Stimulated activated CD8-positive, alpha-beta memory T cell treated with anti-CD3 and anti-CD28 coated beads, Interleukin-7, amount 100 ng/mL, for 1 hour (primary cell): ENCODE measurements at places on chromosomes 12 and 14.
A peak's percentile ranks its signal among the peaks of the same experiment; 100 is the strongest.

- DNase-seq = no peak
These were observed 94.1 kb downstream of the GPHN start for GRCh38 chr14:66601932-66602578.

DNA sequence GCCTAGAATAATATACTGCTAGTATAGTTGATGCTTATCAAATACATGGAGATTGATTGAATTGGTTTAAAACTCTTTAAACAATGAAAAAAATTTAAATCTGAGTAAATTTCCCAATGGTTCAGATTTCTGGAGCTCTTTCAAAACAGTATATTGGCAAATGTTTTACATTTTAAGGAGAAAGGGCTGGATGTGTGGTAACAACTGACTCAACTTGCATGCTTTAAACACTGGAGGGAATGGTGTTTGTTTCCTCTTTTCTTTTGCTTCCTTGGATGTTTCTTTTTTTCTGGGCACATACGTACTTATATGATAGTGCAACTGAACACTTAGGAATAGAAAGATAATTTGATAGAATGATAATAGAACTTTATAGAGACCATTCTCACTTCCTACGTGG is 73.8 kb upstream of the RFX4 start:
- DNase-seq = no peak

- no peak for DNase-seq
These were observed 11.9 kb downstream of the ARL6IP4 start for GRCh38 chr12:122992386-122992785.

- DNase-seq = no peak
These were observed 23.3 kb downstream of the C14orf132 start for GRCh38 chr14:96062506-96062905.

GRCh38 chr12:107233551-107233950 is 140.2 kb upstream of the CRY1 start:
- DNase-seq = no peak

DNA sequence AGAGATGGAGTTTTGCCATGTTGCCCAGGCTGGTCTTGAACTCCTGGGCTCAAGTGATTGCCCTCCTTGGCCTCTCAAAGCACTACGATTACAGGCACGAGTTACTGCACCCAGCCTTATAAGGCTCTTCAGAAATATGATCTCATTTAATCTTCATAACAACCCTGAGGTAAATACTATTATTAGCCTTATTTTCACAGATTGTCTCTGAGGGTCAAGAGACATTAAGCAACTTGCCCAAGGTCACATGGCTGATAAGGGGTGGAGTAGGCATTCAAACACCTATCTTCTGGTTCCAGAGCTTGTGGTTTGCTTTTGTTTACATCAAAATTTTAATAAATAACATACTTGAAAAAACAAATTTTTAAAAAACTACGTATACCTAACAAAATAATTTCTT is 5.1 kb downstream of the PRKAG1 start:
- DNase-seq = no peak

GRCh38 chr12:14931359-14931758 is 7.0 kb downstream of the ERP27 start:
- no peak for DNase-seq

GRCh38 chr12:120089105-120089504 is 27.4 kb downstream of the RAB35 start:
- DNase-seq = no peak

DNA sequence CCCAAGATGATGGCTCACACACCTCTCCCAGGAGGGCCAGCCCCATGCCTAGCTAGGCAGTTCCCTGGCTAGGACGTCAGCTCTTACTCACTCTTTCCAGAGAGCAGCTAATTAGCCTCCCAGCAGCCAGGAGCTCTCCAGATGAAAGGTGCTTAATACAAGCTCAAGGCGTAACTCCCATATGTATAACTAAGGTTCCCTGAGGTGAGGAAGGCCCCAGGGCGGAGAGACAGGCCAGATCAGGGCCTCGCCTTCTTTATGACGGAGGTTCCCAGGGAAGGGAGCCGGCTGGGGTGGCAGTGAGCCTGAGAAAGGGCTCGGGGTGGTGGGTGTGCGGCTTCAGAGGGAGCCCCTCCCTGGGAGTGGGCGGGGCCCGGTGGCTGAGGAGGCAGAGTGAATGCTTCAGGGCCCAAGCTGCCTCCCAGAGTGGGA is 26.4 kb upstream of the ZFP36L1 start:
- no peak for DNase-seq

GRCh38 chr14:26398616-26399015 is 199.2 kb downstream of the NOVA1 start:
- no peak for DNase-seq

- no peak for DNase-seq
These were observed 357.0 kb downstream of the TMEM121 start for GRCh38 chr14:105883066-105884005.

DNA sequence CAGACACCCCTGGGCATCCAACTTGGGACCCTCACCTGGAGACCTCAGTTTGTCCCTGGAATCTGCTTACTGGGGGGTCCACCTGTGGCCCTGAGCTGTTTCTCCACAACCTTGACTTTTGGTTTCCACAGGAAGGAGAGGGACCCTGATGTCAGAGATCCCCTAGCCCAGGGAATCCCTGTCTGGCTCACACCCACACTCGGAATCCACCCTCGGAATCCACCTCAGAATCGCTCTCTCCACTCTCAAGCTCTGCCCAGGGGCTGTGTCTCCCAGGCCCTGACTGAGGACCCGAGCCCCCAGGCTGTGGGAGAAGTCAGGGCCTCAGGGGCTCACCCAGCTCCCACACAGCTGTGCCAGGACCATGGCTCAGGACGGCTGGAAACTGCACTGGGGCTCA is 17.4 kb downstream of the LTBP2 start:
- DNase-seq = no peak

DNA sequence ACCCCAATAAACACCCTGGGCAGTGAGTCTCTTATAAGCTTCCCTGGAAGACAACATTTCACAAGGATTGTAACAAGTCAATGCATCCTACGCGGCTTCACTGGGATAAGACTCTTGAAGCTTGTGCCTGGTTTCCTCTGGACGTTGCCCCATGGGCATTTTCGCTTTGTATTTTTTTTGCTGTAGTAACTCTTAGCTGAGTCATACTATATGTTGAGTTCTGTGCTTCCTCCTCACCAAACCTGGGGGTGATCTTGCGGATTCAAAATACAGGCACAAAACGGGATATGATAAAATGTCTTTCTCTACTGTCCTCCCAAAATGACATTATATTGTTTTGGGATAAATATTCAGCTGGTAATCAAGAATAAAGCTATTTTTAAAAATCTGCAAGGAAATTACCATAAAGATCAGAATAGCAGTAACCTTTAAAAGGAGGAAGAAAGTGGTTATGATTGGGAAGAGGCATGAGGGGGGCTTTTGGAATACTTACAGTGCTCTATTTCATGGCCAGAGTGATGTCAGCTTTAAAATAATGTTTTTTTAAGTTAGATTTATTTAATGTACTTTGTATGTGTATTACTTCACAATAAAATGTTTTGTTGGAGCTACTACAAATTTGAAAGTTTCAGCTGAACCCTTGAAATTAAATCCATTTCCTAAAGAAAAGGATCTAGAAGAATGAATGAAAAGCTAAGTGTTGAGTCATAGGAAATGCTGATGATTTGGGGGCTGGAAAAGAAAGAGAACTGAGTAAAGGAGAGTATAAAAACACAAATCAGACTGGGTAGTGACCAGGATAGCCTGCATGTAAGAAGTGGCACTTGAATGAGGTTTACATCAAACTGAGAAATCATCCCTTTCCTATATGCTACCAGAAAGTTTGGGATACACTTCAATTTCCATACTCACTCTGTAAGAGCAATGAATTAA is 14.7 kb downstream of the BTBD7 start:
- no peak for DNase-seq

DNA sequence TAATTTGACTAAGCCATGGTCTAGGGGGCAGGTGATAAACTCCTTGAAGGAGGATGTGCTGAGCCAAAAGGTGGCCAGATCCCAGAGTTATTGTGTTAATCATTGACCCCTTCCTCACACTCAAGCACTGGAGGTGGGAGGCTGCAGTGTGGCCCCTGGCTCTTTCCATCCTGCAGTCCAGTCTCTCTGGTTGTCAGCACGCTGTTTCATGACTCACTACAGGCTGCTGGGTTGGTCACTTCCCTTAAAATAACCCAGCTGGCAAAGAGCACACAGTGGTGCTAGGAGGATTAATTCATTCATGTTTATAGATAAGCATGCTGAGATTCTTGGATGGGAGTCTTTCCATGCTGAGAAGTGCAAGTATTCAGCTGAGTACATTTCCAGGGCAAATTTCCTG is 228.9 kb downstream of the ANO2 start:
- no peak for DNase-seq

DNA sequence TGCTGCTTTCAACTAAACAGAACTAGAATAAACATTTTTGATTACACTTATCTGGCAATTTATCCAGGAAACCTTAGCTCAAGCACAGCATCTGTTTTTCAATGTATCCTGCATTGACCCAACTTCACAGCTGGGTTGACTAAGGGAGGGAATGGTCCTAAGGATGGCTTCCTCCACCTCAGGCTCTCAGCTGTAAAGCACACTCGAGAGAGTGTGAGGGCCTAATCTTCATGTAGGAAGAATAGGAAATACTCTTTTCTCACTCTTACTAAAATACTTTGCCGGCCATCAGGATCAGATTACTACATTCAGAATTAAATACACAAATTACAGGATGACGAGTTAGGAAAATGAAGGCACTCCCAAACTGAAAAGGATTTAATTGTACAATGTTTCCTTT is 7.2 kb downstream of the SETD3 start:
- DNase-seq = no peak

GRCh38 chr12:68733661-68734071 is 12.3 kb upstream of the SLC35E3 start:
- DNase-seq = no peak

- DNase-seq = no peak
These were observed 65.3 kb upstream of the KCNJ8 start for GRCh38 chr12:21839776-21840175.

GRCh38 chr12:14654416-14654815 is 42.0 kb downstream of the GUCY2C start:
- no peak for DNase-seq

DNA sequence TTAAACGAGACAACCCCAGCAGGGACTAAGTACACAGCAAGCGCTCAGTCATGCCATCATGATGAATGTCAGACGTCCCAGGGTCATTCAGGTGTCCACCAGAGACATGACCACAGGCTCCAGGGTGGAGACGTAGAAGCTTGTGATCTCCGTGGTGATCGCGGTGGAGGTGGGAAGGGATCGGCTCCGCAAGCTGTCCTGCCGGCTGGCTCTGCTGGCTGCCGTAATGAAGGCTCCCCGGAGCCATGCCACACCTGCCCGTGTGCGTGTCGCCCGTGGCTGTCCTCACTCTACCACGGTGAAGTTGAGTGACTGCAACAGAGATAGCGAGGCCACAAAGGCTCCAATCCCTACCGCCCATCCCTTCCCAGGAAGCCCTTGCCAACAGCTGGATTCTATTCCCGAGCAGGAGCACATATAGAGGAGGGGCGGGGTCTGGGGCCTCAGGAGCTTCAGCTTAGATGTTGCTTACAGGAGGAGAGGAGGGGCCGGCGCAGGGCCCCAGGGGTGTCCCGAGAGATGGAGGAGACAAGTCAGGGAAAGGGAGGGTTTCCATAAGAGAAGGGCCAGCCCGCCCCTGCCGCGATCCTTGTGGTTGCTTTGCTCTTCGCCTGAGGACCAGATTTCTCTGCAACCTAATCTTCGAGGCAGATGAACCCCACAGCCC is 332.6 kb upstream of the SFSWAP start:
- DNase-seq = no peak

- DNase-seq = no peak
These were observed 43.8 kb downstream of the DDHD1 start for GRCh38 chr14:53109105-53110041.

GRCh38 chr12:43113135-43113534 is 438.9 kb downstream of the ADAMTS20 start:
- DNase-seq = no peak

GRCh38 chr12:49622501-49623141 is 740 bp upstream of the PRPF40B start:
- DNase-seq = peak; percentile 4

DNA sequence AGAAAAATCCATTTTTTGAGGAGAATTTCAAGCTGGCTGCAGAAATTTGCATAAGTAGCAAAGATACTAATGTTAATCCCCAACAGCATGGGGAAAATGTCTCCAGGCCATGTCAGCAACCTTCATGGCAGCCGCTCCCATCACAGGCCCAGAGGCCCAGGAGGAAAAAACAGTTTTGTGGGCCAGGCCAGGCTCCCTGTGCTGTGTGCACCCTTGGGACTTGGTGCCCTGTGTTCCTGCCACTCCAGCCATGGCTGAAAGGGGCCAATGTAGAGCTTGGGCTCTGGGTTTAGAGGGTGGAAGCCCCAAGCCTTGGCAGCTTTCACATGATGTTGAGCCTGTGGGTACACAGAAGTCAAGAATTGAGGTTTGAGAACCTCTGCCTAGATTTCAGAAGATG is 76.3 kb downstream of the MGAT4C start:
- no peak for DNase-seq
